ENCODE measurements at places on chromosomes 6 and 20.

GRCh38 chr6:21321531-21321930 is 272.0 kb upstream of the SOX4 start:
- no peak for DNase-seq

DNA sequence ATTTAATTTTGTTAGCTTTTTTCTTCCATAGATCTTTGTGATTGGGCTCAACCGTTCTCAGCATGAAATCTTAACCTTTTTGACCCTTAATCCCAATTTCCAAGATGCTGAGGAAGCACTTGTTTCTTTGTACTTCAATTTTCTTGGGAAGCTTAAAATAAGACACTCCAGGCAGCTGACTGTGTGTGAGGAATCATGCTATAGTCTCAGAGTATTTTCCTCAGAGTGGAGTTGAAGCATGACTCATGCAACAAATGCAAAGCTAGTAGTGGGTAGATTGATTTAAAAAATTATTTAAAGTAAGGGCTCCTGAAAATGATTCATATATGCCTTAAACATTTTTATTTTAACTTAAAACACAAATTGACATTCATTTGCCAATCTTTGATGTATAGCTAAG is 168.7 kb downstream of the BTBD3 start:
- no peak for DNase-seq

DNA sequence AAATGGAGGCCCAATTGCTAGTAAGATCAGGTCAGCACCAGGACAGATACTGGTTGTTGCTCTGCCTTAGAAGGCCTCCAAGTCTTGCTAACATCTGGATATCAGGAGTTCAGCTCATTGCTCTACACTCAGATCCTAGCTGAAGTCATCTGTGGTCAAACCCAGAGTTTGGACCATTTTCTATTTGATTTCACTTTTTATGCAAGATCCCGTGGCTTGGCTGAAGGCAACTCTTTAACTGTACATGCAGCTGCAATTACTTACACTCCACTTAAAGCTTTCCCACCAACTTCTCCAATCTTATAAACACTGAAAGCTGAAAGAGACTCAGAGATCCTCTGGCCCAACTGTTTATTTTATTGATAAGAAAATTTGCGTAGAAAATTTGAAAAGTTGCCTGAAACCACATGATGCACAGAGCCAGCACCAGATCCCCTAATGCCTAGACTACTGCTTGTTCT is 2.7 kb downstream of the SLC17A2 start:
- DNase-seq = no peak

- no peak for DNase-seq
Observed at GRCh38 chr20:58256842-58257241, 28.4 kb upstream of the ANKRD60 start.

DNA sequence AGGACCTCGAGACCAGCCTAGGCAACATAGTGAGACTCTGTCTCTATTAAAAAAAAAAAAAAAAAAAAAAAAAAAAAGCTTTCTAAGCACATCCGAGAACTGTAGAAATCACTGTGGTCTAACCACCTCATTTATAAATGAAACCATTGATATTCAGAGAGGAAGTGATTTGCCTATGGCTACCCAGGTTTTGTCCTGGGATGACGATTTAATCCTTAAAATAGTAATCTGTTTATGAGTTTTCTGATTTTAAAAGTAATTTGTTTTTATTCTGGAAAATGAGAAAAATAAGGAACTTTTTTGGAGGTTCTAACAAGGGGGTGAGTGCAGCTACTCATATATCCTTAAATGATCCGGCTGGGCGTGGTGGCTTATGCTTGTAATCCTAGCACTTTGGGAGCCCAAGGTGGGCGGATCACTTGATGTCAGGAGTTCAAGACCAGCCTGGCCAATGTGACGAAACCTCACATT is 6.5 kb upstream of the BTN3A2 start:
- no peak for DNase-seq

- DNase-seq = no peak
Observed at GRCh38 chr6:43810965-43811732, 41.1 kb downstream of the VEGFA start.

DNA sequence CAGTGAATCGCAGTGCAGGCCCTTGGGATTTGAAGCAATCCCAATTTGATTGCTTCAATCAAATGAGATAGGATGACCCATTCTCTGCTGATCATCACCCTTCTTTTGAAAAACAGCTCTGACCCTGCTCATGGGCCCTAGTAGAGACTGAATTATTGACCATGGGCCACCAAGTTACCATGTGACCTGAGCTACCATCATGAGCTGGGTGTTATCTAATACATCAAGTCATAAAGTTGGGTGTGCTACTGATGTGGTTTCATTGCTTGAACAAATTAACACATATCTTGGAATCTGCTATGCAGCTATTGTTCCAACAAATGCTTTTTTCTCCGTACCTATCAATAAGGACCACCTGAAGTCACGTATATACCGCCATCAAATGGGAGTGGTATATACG is 54.8 kb upstream of the CNKSR3 start:
- no peak for DNase-seq

GRCh38 chr20:37875460-37876175 is 27.3 kb upstream of the VSTM2L start:
- no peak for DNase-seq

- DNase-seq = no peak
Observed at GRCh38 chr20:17282501-17282900, 55.7 kb downstream of the PCSK2 start.

- DNase-seq = no peak
Observed at GRCh38 chr6:144439016-144439415, 153.9 kb downstream of the UTRN start.

GRCh38 chr20:2386516-2387179 is 5.9 kb downstream of the TGM6 start:
- no peak for DNase-seq

- DNase-seq = no peak
Observed at GRCh38 chr6:154690857-154691256, 42.4 kb upstream of the SCAF8 start.

- no peak for DNase-seq
Observed at GRCh38 chr6:107313776-107314175, 145.6 kb downstream of the PDSS2 start.

DNA sequence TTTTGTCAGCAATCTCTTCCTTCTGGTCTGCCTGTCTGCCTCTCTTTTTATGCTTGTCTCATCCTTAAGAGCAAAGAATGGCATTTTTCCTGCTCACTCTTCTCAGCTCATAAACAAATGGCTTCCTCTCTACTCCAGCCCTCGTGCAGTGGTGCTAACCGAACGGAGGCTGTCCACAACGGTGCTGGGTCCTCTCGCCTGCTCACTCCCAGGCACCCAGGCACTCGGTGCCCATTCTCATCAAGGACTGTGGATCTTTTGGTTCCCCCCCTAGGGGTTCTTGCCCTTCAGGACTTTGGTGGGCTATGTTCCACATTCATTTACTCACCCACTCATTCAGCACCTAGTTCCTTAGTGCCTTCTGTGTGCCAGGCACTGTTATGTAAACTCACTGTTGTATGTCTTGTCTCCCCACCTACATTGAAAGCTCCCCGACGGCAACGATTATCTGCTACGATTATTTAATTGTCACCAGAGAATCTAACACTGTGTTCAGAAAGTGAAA is 113.9 kb downstream of the FYN start:
- DNase-seq = no peak

GRCh38 chr20:8473459-8473858 is 341.4 kb downstream of the PLCB1 start:
- no peak for DNase-seq

DNA sequence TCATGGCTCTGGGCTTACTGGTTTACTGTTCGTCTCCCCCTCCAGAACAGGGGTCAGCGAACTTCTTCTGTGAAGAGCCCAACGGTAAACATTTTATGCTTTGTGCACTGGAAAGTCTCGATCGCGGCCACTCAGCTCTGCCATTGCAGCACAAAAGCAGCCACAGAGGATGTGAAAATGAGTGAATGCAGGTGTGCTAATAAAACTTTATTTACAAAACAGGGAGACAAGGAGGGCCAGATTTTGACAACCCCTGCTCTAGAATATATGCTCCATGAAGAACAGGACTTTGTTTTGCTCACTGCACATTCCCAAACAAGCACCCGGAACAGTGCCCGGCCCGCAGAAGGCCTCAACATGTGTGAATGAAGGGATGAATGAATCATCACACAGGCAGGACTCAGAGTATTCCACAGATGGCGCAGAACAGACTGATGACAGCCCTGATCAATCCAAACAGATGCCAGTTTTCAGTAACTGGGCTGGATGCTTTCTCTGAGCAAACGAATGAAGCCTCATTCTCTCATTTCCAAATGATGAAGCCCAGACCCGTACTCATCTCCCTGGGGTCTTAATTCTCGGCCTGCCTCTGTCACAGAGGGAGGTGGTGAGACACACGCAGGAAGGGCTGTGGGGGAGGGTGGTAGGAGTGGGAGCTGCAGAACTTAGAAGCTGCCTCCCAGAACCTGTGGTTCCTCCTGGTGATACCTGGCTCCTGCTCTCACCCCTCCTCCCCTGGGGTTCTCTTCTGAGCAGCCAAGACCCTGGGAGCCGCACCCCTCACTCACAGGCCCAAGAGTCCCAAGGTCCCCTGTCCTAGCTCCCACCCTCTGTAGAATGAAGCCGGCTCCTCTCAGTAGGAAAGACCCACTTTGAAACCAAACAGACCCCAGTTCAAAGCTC is 196.4 kb downstream of the PREX1 start:
- no peak for DNase-seq

- DNase-seq = no peak
Observed at GRCh38 chr6:53151676-53152075, 3.0 kb upstream of the GCM1 start.

- DNase-seq = no peak
Observed at GRCh38 chr6:80550281-80550680, 443.8 kb downstream of the BCKDHB start.

DNA sequence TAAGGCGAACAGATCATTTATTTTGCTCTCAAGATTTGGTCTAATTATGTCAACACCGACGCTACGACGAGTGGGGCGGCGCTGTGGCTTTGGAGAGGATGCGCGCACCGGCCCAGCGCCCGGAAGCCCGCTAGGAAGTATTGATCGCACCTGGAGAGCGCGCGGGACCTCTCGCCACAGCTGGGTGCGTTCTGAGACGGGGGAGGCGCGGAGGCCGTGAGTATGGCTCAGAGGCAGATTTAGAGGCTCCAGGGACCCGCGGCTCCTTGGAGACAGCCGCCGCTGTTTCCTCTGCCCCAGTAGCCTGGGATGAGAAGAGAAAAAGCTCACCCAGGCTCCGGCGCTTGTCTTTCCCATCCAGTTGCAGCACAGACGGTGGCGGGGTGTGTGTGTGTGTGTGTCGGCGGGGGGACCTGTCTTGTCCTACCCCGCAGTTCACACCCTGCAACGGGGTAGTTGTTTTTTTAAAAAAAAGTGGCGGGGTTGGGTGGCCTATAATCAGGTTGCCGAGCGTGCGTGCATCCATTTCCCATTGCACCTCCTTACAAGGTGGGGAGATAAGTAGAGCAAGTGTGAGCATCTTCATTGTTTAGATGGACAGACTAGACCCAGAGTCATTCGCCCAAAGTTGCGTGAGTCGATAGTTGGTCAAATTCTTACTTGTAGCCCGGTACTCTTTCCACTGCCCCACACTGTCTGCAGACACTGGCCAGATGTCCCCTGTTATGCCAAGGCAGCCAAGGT is 11.2 kb downstream of the TFAP2D start:
- peak; percentile 32 for DNase-seq

- DNase-seq = no peak
Observed at GRCh38 chr6:145953200-145953599, 11.0 kb downstream of the SHPRH start.

GRCh38 chr6:41730531-41731436 is 4.6 kb downstream of the TFEB start:
- DNase-seq = no peak

GRCh38 chr6:88135578-88136114 is 30.5 kb downstream of the CNR1 start:
- no peak for DNase-seq

GRCh38 chr6:116514111-116514510 is 2.7 kb downstream of the CALHM5 start:
- no peak for DNase-seq

DNA sequence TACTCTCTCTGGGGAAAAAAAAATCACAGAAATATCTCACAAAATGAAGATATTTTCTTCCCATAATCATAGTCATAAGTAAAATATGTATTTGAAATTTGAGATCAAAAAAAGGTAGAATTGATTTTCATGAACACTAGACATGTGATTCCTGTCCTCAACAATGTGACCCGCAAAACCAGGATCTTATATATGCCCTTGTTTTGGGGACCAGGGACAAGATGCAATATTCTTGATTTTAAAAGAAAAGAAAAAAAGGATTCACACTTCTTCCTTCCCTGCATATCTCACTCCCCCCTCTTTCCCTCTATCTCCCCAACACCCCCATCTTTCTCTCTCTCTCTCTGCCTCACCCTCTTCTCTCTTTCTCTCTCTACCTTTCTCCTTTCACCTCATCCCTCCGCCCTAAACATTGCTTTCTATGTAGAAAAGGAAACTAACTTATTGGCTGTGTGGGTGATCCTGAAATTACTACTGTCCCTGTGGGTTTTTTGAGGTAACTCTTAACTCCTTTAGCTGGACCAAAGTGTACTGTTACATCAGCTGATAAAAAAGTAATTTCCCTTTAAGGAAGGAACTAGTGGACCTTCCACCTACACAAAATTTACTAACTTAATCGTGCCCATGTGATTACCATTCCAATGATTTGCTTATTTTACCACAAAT is 85.6 kb downstream of the AIG1 start:
- DNase-seq = no peak

- DNase-seq = no peak
Observed at GRCh38 chr6:12291839-12292604, 1.9 kb downstream of the EDN1 start.

DNA sequence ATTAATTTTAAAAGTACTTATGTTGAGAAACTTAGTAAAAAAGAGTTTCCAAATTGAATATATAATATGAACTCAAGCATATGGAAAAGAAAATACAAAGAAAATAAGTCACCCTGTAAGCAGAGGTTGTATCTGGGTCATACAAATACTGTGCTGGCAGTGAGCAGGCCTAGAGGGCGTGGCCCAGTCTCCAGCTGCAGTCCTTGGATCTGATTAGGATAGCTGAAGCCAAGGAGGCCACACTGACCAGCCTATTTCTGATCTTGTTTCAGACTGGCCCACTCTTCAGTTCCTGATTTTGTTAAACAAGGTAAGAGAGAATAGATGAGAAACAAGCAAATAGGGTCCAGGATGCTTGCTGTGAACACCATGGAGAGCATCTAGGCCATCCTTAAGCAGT is 228.8 kb downstream of the EPM2A start:
- DNase-seq = no peak

DNA sequence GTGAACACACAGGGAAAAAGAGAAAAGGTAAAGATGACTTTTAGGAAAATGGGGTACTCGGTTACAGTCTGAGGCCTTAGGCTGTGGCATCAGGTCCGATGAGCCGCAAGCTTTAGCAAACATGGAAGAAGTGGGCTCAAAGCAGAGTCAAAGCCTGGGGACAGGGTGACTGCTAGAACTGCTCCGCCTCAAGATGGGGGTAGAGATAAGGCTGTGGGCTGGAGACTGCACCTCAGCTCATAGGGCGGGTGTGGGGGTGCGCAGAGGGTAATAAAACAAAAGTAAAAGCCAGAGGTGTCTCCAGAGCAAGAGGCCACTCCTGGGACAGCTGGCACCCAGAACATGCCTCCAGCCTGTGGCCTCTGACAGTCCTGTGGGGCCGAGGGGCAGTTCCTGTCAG is 21.3 kb upstream of the SYNDIG1 start:
- DNase-seq = no peak

GRCh38 chr20:7940341-7940740 is at the start of gene HAO1:
Gene HAO1 (minus strand): TSS chr20:7940458. CDS start chr20:7940422, 36 bp downstream.
- no peak for DNase-seq

GRCh38 chr6:166824146-166824879 is 132.0 kb downstream of the RNASET2 start:
- no peak for DNase-seq

- DNase-seq = no peak
Observed at GRCh38 chr6:7309050-7309449, 3.9 kb downstream of the SSR1 start.
